Breast epithelium (tissue), 4 donors: ENCODE measurements at places on chromosomes 1 and 21. TPM values are rescaled to one million over a fixed set of nuclear protein-coding genes. Genes with fewer than 3 reads are reported as not detected.

DNA sequence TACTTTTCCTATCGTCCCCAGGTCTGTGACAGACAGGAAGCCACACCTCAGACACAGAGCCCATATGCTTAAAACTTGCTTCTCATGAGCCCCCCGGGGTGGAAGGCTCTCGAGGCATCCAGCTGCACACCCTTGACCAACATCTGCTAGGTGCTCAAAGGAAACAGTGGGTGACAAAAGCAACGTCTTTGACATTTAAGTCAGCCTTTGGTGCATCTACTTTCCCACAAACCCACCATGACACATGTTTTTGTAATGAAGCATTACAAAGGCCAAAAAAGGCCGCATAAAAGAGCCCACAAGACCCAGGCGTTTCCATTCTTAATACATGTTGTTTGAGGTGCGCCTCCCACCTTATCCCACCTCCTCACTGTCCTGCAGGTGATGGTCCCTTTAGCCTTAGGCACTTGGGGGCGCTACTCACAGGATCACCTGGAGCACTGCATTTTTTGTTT is 11.8 kb upstream of the FASLG start:
- DNase-seq: no peak

DNA sequence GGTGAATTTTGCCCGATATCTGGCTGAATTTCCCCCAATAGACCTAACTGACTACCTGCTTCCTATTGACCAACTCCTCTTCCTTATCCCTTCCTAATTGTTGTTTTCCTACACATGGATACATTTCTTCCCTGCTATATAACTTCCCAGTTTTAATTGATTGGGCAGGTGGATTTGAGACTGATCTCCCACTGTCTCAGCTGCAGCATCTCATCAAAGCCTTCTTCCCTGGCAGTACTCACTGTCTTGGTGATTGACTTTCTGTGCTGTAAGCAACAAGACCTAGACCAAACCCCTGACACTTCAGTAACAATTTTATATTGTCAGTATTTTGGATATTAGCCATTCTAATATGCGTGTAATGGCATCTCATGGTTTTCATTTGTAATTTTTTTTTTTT is 11.3 kb upstream of the PLA2G2A start:
- no peak for DNase-seq

DNA sequence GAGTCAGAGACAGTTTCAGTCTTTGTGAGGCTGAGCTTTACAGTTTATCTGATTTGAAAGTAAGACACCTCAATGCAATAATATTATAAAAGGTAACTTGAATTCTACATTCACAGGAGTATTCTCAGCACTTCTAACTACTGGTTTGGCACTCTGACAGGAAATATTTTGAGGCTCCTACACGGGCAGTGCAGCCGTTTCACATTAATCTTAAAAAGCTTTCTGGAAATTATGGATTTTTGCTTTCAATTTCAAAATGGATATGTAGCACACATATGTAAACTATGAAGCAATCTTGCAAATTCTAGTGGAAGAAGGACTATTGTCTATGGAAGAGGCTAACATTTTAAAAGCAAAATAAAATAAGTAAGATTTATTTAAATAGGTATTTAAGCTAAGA is 262.9 kb upstream of the SNX7 start:
- no peak for DNase-seq

Gene TMEM82
- not detected for total RNA-seq

Gene PTCH2
- total RNA-seq: 2.2 TPM
